ENCODE measurements at places on chromosomes 1 and 21.

- no peak for DNase-seq
Observed at GRCh38 chr1:3668148-3668547, 15.8 kb downstream of the TP73 start.

DNA sequence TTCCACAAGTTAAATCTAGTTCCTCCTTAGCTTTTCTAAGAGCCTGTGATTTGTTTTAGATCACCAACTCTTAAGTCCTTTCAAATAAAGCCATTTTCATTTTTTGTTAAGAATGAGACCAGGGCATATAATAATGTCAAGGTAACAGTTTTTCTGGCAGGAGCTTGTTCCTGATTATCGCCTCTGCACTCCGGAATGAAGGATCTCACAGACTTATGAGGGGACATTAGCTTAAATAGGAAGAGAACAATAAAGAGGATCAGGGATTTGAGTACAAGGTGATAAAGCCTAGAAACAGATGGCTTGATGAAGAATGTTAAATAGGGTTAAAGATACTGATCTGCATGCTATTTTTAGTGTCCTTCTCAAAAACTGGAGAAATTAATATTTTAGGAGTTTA lies 13.6 kb upstream of the OTUD7B start:
- no peak for DNase-seq

DNA sequence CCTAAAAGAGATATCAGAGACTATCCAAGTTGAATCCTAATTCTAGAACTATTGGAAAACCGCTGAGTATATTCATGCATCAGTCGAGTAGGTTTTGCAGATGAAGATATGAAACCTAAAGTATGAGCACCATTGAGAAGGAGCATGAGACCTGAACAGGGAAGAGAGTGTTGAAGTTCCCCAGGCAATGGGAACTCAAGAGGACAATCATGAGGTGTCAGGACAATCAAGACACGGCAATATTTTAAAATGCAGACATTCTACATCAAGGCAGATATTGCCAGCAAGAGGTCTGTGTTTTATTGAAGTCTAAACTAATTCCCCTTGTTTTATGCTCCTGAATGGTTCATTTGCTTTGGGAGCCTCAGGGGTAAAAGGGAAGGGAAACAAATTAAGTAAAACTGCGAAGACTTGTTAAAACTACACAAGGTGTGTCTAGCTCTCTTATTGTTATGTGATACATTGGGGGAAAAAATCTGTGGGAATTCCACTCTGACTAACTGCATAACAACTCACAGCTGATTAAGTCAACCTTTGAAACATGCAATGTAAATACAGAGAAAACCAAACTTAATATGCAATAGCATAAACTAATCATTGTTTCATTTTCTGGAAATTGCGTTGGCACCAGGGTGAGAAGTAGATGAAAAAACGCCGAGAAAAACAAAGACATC lies 347.9 kb upstream of the ADGRL2 start:
- no peak for DNase-seq

DNA sequence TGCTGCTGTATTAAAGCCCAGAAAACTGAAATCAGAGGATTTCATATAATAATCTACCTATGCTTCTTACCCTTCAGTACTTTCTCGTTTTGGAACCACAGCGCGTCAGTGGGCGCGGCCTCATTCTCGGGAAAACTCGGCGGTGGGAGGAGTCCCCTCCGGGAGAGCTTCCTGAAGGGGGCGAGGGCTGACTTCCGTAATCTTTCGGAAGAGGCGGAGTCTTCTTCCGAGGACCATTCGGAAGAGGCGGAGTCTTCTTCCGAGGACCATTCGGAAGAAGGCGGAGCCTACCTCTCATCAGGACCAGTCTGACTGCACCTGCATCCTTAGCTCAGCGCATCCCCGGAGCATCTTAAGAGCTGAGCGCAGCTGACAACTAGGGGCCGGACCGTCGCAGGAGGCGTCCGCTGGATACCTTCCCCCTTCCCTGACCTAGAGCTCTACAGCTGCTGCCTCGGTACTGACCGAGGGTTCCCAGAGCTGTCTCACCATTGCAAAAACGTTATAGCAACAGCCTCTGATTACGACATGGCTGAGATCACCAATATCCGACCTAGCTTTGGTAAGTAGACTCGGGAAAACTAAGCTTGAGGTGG lies at the start of gene SYT11:
Gene SYT11 (plus strand): TSS at position 334 of the 596 bp plus-strand sequence. CDS start 195 bp downstream, at position 529.
- DNase-seq = peak; percentile 86

GRCh38 chr1:153081736-153082135 lies 10.3 kb upstream of the SPRR2B start:
- no peak for DNase-seq

- no peak for DNase-seq
Observed at GRCh38 chr1:25782608-25783201, 17.3 kb upstream of the SELENON start.

- no peak for DNase-seq
Observed at GRCh38 chr1:245074232-245074747, 80.5 kb upstream of the KIF26B start.

GRCh38 chr21:36608897-36609225 lies 90.1 kb upstream of the SIM2 start:
- DNase-seq = no peak

DNA sequence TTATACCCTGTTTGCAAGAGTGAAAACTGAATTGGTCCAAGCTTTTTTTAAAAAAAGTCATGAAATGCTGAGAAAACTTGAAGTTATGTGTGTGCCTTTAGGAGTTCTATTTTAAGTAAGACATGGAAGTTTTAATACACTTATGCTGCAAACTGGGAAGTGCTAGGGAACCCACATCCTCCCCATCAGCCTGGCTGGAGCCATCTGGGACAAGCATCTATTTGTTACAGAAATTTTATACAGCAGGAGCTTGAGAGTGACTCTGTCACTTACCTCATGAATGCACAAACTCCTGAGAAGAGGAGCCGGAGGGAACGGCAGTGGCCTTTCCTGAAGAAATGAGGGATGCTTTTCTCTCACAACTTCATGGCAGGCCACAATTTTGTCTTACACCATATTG lies 78.2 kb upstream of the SLC44A3 start:
- DNase-seq = no peak

- DNase-seq = no peak
Observed at GRCh38 chr1:78038071-78038470, 7.7 kb upstream of the GIPC2 start.

GRCh38 chr1:233211595-233211994 lies 83.9 kb downstream of the PCNX2 start:
- DNase-seq = no peak

- DNase-seq = no peak
Observed at GRCh38 chr1:205714190-205714905, 34.0 kb upstream of the SLC45A3 start.

- DNase-seq = no peak
Observed at GRCh38 chr1:109521002-109521951, 11.8 kb upstream of the AMIGO1 start.

DNA sequence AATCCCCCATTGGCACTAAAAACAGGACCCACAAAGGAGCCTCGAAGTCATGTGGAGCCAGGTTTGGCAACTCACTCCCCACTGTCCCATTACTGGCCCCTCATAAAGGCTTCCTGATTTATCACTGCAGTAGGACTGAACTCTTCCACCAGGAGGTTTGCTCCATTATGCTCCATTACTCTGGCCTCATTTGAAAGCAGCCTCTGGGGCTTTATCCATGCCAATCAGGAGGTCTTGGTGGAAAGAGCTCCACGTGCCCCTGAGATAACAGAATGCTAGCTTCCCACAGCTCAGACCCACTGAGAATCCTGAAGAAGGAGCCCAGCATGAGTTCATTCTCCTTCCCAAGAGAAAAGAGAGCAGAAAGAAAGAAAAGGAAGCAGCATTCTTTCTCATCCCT lies 76.4 kb downstream of the HIVEP3 start:
- no peak for DNase-seq

- no peak for DNase-seq
Observed at GRCh38 chr1:223202376-223203033, 59.5 kb upstream of the TLR5 start.

- no peak for DNase-seq
Observed at GRCh38 chr1:53408013-53408754, 51.0 kb upstream of the DMRTB1 start.

GRCh38 chr1:183033205-183033604 lies 10.0 kb downstream of the LAMC1 start:
- DNase-seq = no peak

GRCh38 chr1:95396557-95396956 lies 162.5 kb downstream of the RWDD3 start:
- no peak for DNase-seq

GRCh38 chr1:68314151-68314780 lies 81.9 kb upstream of the WLS start:
- DNase-seq = no peak

DNA sequence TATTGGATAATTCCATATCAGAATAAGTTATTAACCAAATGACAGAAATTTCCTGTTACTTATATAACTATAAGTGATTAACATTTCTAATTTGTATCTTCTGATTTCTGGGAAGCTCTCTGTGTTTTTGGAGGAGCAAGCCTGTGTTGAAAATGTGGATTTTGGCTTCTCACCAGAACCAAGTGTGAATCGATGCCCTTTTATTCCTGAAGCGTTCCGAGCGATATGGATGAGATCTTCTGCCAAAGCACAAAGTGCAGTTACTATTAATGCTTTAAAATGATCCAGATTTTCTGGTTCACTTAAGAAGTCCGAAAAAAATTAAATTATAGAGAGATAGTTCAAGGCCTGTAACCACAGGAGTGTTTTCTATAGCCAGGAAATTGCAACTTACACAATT lies 22.8 kb downstream of the ALG14 start:
- no peak for DNase-seq

GRCh38 chr1:183165456-183165855 lies 20.6 kb upstream of the LAMC2 start:
- DNase-seq = no peak

DNA sequence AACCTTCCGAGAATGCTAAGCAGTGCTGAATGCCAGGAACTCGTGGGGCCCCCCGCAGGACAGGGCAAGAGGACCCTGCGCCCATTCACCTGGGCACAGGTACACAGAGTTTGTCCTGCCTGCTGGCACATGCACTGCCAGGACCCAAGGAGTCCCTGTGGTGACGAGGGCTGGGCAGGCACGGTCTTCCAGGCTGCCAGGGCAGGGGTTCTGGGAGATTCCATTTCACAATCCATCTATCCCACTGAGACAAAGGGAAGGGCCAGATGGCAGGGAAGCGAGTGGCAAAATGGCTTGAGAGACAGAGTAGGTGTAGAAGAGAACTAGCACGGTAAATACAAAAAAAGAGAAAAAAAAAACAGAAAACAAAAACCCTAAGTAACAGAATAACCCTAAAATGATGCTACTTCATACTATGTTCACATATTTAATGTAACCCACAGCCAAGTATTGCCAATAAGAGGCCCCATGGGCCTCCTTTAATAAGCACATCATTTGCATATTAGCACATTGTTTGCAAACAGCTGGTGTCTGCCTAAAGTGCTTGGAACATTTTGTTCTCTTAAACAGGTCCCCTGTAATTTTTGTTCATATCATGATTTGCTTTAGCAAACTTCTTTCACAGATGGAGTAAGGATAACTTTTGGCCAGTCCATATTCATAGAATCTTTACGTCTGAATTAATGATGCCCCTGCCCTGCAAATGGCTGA lies 83.8 kb downstream of the STUM start:
- no peak for DNase-seq

GRCh38 chr1:219676012-219676765 lies 63.3 kb upstream of the ZC3H11B start:
- no peak for DNase-seq

DNA sequence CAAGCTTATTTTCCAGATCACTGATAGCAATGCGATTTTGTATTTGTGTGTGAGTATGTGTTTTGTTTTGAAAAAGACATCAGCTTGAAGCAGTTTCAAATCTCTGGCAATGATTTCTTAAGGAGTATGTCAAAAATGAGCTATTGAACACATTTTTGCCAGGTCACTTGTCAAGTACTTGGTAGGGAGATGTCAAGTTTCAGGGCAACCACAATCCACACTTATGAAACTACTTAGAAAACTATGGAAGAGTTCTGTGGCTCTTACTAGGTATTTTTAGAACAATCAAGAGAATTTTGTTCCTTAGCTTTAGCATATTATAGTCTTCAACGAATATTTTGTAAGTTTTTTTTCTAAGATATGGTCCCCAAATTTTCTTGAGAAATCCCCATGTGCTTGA lies 318.8 kb upstream of the ZRANB2 start:
- DNase-seq = no peak

- no peak for DNase-seq
Observed at GRCh38 chr1:160040476-160040875, 8.7 kb upstream of the PIGM start.

GRCh38 chr1:59128784-59129227 lies 168.1 kb upstream of the FGGY start:
- no peak for DNase-seq

GRCh38 chr1:185073725-185074124 lies 28.4 kb downstream of the RNF2 start:
- DNase-seq = no peak

GRCh38 chr1:172912765-172913260 lies 137.9 kb downstream of the TNFSF18 start:
- DNase-seq = no peak

GRCh38 chr1:167365360-167365759 lies 144.7 kb downstream of the POU2F1 start:
- DNase-seq = no peak
